ENCODE measurements at places on chromosomes 5 and 9. TPM values are rescaled to one million over a fixed set of nuclear protein-coding genes. Genes with fewer than 3 reads are reported as not detected.

DNA sequence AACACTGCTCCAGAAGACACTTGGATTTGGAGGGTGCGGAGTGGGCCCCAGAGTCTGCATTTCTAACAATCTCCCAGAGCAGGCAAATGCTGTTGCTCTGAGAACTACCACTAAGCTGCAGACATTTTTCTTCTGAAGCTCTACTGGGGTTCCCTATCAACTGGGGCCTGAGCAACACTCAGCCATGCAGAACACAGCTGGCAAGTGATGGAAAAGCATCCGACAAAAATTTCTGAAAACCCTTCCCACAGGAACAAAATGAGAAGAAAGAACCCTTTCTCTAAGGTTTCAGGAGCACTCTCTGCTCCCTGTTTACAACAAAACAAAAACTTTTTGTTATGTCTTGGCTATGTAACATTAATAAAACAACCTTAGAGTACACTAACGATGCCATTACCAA, 516.9 kb downstream of the CTNND2 start:
- H3K36me3 ChIP-seq: no peaks in the 10 kb centered on the region
- H3K27me3 ChIP-seq: peaks cover 5% of the 10 kb centered on the region
- peaks cover 6% of the 10 kb centered on the region for H3K4me1 ChIP-seq
- H3K4me3 ChIP-seq: no peak overlapping the region
- H3K27ac ChIP-seq: no peak overlapping the region
- no peak for DNase-seq

- H3K27ac ChIP-seq: no peak overlapping the region
- H3K36me3 ChIP-seq: no peaks in the 10 kb centered on the region
- H3K4me1 ChIP-seq: no peaks in the 10 kb centered on the region
- DNase-seq: no peak
Observed at GRCh38 chr5:158999339-158999738, 100.4 kb downstream of the EBF1 start.

- no peak overlapping the region for H3K4me3 ChIP-seq
- H3K36me3 ChIP-seq: no peaks in the 10 kb centered on the region
- H3K27me3 ChIP-seq: no peaks in the 10 kb centered on the region
- no peak overlapping the region for H3K27ac ChIP-seq
- no peaks in the 10 kb centered on the region for H3K4me1 ChIP-seq
Observed at GRCh38 chr5:15904899-15905830, 274.4 kb downstream of the MARCHF11 start.

DNA sequence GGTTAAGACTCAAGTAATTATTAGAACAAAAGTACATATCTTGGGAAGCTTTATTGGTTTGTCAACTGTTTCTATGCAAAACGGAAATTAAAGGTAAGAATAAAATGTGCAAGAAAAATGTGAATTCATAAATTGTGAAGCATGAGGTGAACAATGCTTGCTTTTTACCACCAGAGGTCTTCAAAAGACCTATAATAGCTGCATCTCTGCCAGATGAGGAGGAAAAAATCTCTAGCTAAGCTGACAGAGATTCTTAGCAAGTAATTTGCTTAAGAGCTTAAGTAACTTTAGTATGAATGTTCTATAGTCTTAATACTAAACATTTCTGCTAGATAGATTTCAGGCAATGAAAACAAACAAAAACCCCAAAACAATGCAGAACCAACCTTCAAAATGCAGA, 54.1 kb downstream of the MRPS30 start:
- no peaks in the 10 kb centered on the region for H3K27me3 ChIP-seq
- H3K4me1 ChIP-seq: no peaks in the 10 kb centered on the region
- no peak for DNase-seq

GRCh38 chr9:113636693-113637092, 173.2 kb downstream of the RGS3 start:
- peaks cover 55% of the 10 kb centered on the region for H3K4me1 ChIP-seq
- H3K36me3 ChIP-seq: no peaks in the 10 kb centered on the region
- no peak overlapping the region for H3K4me3 ChIP-seq
- DNase-seq: no peak
- no peak overlapping the region for H3K27ac ChIP-seq

GRCh38 chr9:138071292-138071691, 193.7 kb downstream of the CACNA1B start:
- H3K36me3 ChIP-seq: no peaks in the 10 kb centered on the region
- peaks cover 71% of the 10 kb centered on the region for H3K27me3 ChIP-seq
- no peaks in the 10 kb centered on the region for H3K4me1 ChIP-seq
- no peak overlapping the region for H3K4me3 ChIP-seq
- H3K27ac ChIP-seq: no peak overlapping the region
- no peak for DNase-seq

DNA sequence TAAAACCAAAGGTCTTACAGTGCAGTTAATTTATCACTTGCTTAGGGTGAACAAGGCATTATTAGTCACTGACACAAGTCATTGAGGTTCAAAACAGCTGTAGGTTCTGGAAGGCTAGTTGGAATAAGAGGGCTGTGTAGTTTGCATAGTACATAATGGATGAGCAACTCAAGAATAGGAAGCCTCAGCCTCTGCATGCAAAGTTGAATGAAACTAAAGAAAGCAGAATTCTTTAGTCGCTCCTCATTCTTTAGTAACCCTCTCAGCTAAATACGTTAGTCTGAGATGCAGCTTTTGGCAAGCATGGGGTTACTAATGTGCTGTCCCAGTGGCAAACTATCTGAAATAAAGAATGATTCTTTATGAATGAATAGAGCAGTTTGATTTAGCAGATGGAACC, 74.2 kb downstream of the ADGRV1 start:
- no peaks in the 10 kb centered on the region for H3K36me3 ChIP-seq
- no peak overlapping the region for H3K27ac ChIP-seq
- no peaks in the 10 kb centered on the region for H3K27me3 ChIP-seq
- H3K4me1 ChIP-seq: no peaks in the 10 kb centered on the region

DNA sequence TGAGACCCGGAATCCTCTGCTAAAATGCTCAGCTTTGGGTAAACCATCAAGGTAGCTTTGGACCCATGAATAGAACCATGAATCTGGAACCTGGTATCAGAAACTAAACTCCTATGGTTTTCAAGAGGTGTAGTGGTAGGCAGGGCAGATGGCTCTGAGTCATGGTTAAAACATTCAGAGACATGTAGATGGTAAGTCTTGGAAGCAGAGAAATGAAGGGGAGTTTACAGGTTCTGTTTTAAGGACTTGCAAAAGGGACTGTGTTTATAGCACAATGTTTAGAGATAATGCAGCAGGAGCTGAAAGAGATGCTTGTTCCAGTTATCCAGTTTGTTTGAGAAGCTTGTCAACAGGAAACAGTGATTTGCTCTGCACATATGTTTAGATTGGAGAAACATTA, 36.0 kb upstream of the FBN2 start:
- DNase-seq: no peak
- no peaks in the 10 kb centered on the region for H3K27me3 ChIP-seq
- H3K4me3 ChIP-seq: no peak overlapping the region
- no peaks in the 10 kb centered on the region for H3K36me3 ChIP-seq

DNA sequence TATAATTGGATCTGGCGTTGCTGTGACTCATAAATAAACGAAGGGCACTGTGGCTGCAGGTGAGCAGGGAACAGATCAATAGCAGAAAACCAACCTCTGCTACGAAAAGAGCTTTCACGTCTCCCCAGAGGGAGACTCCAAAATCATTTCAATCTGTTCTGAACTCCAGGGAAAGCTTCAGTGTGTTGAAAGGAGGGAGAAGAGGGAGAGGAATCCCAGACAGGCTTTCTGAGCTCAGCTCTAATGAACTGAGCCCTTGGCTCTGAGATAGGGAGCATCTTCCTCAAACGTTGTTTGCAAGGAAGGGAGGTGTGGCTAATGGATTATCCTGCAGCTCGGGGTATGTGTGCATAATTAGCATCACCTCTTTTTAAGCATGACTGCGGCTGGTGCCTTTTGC, 288.0 kb upstream of the IRX4 start:
- H3K4me1 ChIP-seq: no peaks in the 10 kb centered on the region
- H3K27me3 ChIP-seq: peaks cover 3% of the 10 kb centered on the region
- DNase-seq: no peak
- no peaks in the 10 kb centered on the region for H3K36me3 ChIP-seq

GRCh38 chr5:138469540-138470321, 4.5 kb downstream of the EGR1 start:
- peaks cover 51% of the 10 kb centered on the region for H3K4me1 ChIP-seq
- no peak for DNase-seq
- H3K36me3 ChIP-seq: peaks cover 7% of the 10 kb centered on the region
- no peak overlapping the region for H3K4me3 ChIP-seq

DNA sequence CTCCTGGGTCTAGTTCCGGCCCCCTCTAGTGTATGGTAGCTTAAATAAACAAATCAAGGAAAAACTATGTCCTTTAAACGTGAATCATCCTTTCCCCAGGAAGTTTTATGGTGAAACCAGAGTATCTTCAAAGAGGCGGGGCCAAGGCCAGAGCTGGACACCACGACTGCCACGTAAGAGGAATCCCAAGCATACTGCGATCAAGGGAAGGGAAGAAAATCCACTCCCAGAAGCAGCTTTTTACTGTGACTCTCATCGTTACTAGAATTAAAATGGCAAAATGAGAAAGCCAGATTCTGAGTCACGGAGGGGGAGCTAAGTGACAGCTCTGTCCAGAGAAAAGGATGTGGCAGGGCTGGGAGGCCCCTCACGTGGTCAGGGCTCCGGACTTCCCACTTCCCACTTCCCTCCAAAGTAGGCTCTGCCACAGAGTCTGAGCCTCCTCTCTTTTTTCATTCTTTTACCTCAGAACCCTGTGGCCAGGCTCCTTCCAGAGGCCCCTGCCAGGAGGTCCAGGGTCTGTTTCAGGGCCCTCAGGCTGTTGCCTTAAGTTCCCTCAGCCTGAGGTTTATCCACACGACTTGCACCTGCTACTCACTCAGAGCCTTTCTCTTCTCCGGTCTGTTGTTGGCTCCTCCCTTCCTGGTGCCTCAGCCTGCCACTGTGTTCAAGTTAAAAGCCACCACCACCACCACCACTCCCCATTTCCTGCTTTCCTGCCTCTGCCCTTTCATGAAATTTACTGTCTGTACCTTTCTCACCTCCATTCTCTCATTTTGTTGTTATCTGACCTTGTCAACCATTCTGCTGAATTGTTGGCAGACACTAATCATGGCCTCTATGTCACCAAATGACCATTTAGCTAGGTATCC, 1.4 kb upstream of the GLRX start:
- peak overlapping the region; percentile 81 for H3K4me3 ChIP-seq
- peaks cover 87% of the 10 kb centered on the region for H3K4me1 ChIP-seq
- 0 out of 2 replicates have a peak, but pooled peaks cover 1% of the 10 kb centered on the region for H3K36me3 ChIP-seq
- peak; percentile 89 for DNase-seq
- H3K27ac ChIP-seq: peak overlapping the region; percentile 89
- no peaks in the 10 kb centered on the region for H3K27me3 ChIP-seq

GRCh38 chr5:133981714-133982113, 13.3 kb upstream of the C5orf15 start:
- no peak overlapping the region for H3K4me3 ChIP-seq
- H3K36me3 ChIP-seq: peaks cover 23% of the 10 kb centered on the region
- DNase-seq: no peak
- no peaks in the 10 kb centered on the region for H3K27me3 ChIP-seq
- H3K4me1 ChIP-seq: peaks cover 30% of the 10 kb centered on the region

- DNase-seq: no peak
- H3K4me1 ChIP-seq: peaks cover 35% of the 10 kb centered on the region
- no peaks in the 10 kb centered on the region for H3K27me3 ChIP-seq
- no peak overlapping the region for H3K4me3 ChIP-seq
Observed at GRCh38 chr5:142506046-142506445, 179.8 kb downstream of the FGF1 start.

DNA sequence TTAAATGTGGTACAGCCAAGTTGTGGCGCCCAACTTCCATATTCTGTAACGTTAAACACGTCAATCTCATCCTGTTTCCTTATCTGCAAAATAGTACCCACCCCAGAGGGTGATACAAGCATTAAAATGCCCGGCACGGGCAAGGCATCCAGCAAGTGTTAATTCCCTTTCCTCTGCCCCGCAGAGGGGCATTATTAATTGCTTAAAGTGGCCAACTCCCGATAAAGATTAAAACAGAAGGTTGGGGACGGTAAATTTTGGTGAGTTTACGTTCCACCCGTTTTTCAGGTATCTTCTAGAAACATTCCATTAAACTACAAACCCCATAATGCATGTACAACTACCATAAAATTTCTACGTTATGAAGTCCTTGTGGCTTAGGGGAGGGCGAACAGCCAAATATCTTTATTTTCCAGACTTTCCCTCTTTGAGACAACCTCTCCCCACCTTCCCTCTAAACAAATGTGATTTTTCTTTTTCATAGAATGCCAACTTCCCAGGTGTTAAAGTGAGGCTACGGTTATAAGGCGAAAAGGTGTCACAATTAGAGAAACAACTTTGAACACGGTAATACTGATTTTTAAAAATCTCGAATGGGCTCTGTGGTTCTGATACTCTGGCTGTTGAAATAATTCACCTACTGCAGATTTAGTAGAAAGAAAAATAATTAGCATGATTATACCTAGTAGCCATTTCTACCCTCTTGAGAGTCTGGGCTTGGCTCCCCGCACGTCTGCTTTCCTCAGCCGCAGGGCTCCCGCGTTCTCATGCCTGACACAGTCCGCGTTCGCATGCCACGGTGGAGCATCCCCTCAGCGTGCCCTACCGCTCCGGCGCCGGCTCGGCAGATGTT, 1.2 kb upstream of the GPBP1 start:
- H3K27me3 ChIP-seq: no peaks in the 10 kb centered on the region
- peak overlapping the region; percentile 94 for H3K4me3 ChIP-seq
- no peaks in the 10 kb centered on the region for H3K36me3 ChIP-seq
- no peak for DNase-seq

DNA sequence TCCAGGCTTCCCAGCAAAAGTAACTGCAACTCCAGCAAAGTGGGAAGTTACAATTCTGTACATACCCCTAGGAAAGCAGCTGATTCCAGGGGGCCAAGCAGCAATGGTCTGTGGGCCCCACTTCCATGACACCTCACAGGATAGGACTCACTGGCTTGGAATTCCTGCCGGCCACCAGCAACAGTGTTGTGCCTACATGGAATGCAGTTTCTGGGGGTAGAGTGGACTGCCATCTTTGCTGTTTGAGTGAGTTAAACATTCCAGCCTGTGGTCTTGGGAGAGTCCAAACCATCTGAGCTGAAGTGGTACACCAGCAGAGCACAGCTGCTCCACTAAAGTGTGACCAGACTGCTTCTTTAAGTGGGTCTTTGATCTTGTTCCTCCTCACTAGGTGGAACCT, 13.4 kb upstream of the FBN2 start:
- H3K27me3 ChIP-seq: no peaks in the 10 kb centered on the region
- H3K36me3 ChIP-seq: no peaks in the 10 kb centered on the region
- H3K4me1 ChIP-seq: no peaks in the 10 kb centered on the region
- H3K27ac ChIP-seq: no peak overlapping the region

- DNase-seq: no peak
- no peaks in the 10 kb centered on the region for H3K36me3 ChIP-seq
- H3K4me3 ChIP-seq: no peak overlapping the region
- no peaks in the 10 kb centered on the region for H3K4me1 ChIP-seq
- H3K27ac ChIP-seq: no peak overlapping the region
Observed at GRCh38 chr9:15635752-15636151, 82.9 kb downstream of the CCDC171 start.

- DNase-seq: no peak
- no peaks in the 10 kb centered on the region for H3K36me3 ChIP-seq
- H3K27ac ChIP-seq: no peak overlapping the region
- no peaks in the 10 kb centered on the region for H3K4me1 ChIP-seq
- no peak overlapping the region for H3K4me3 ChIP-seq
- no peaks in the 10 kb centered on the region for H3K27me3 ChIP-seq
Observed at GRCh38 chr9:16421532-16421931, 448.9 kb downstream of the BNC2 start.

- H3K4me3 ChIP-seq: no peak overlapping the region
- H3K27ac ChIP-seq: no peak overlapping the region
- H3K36me3 ChIP-seq: no peaks in the 10 kb centered on the region
- DNase-seq: peak; percentile 68
- H3K27me3 ChIP-seq: no peaks in the 10 kb centered on the region
- H3K4me1 ChIP-seq: peaks cover 8% of the 10 kb centered on the region
Observed at GRCh38 chr9:92790542-92791527, 26.2 kb upstream of the BICD2 start.

NMUR2 gene
- not detected for total RNA-seq

LCN1 gene
- not detected for total RNA-seq

LIFR gene
- total RNA-seq: 20.1 TPM

PCDHGB7 gene
- 0.07 TPM for total RNA-seq

GPR151 gene
- not detected for total RNA-seq

SMIM32 gene
- 0.20 TPM for total RNA-seq

PCDHA1 gene
- not detected for total RNA-seq

All from HepG2 (cell line).